ENCODE measurements at places on chromosomes 1 and 21.

- no peak for DNase-seq
These were observed 105.4 kb downstream of the PSMG1 start for GRCh38 chr21:39077876-39078275.

DNA sequence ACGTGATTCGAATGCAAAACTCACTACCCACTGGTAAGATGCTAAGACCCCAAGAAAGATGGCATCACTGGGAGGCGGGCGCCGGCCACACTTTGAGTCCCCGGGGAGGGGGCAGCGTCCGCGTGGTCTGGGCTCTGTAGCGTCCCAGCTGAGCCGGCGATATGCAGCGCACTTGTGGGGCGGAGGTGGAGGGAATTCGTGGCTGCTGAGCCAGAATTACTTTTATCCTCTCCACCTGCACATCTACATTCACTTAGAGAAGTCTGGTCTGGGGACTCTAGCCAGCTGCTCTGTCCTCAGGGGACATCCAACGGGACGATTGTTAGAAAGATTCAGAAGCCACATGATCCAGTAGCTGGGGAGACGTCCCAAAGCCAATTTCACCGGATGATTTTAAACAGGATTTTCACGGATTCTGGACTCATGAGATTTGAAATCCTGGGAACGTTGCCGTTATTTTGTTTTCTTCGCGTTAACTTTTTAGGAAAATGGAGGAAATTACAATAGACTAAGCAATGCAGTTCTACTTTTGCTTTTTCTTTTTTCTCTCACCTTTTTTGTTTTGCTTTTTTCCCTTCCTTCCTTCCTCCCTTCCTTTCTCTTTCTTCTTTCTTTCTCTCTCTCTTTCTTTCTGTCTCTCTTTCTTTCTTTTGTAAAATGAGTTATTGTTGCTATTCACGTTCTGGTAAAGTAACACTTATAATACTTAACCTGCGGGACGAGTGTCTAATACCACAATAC is 1.3 kb downstream of the JAM2 start:
- no peak for DNase-seq

DNA sequence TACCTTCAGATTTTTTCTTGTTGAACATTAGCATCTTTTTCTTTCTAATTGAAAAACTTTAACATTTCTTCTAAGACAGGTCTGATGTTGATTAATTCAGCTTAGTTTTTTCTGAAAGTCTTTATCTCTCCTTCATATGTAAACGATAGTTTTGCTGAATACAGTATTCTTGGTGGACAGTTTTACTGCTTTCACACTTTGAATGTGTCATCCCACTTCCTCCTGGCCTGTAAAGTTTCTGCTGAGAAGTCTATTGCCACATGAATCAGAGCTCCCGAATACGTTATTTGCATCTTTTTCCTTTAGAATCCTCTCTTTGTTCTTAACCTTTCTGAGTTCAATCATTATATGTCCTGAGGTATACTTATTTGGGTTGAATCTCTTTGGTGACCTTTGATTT is 344.2 kb downstream of the OLFM3 start:
- DNase-seq: no peak

DNA sequence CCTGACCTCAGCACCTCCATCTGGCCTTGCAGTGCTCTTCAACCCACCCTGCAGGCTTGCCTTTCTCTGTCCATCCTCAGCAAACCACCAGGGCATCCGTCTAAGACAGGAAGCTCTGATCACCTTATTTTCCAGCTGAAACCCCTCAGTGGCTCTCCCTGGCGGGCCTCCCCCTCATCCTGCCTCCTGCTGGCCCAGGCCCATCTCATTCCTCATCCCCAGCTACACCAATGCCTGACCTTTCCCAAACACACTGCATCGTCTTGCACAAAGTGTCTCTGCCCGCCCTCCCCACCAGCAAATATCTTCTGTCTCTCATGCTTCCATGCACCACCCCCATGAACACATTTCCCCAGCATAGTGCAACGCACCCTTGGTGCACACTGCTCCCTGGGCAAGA is 205.0 kb downstream of the TOMM20 start:
- DNase-seq: no peak

DNA sequence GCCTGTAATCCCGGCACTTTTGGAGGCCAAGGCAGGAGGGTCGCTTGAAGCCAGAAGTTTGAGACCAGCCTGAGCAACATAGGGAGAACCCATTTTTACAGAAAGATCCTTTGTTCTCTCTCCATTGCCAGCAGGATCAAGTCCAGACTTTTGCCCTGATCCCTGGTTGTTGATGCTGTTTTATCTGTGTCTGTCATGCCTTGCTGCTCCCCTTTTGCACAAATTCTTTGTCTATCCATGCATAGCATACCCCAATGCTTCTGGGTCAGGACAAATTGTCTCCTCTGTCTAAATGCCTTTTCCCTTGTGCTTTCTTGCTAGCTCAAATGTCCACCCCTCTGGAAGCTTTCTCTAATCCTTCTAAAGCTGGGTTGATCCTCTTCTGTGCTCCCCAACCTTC is 25.3 kb upstream of the FAAH start:
- DNase-seq: no peak

DNA sequence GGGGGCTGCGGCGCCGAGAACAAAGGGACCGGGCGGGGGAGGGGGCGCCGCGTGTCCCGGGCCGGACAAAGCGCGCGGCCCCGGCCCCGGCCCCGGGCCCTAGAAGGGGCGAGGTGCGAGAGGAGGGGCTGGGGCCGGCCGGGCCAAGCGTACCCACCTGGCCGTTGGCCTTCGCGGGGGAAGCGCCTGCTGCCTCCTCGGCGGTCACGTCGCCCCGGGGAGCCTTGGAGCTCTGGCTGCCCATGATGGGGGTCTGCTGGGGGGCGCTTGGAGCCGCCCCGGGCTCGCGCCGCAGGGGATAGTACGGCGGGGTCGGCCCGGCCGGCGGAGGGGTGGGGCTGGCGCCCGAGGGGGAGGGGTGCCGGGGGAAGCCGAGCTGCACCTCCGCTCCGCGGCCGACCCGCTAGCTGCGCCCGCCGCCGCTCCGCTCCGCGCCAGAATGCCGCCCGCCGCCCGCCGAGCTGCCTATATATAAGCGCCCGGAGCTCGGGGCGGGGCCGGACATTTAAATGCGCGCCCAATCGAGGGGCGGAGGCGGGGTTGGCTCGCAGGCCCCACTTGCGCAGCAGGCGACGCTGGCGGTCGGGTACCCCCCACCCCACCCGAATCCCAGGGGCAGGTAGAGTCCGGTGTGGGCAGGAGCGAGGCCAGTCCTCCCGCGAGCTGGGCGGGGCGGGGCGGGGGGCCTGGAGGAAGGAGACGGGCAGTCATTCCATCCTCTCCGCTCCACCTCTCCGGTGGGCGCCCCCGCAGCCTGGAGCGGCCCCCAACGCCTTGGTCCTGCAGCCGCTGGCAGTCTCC is at the start of gene MARCKSL1:
MARCKSL1 (minus strand) TSS at position 444 of the 801 bp plus-strand sequence; CDS start at position 244, 200 bp downstream.
- peak; percentile 61 for DNase-seq

GRCh38 chr1:22490309-22490708 is 38.7 kb downstream of the ZBTB40 start:
- DNase-seq: no peak

GRCh38 chr1:209737118-209737505 is 18.7 kb upstream of the TRAF3IP3 start:
- DNase-seq: no peak

DNA sequence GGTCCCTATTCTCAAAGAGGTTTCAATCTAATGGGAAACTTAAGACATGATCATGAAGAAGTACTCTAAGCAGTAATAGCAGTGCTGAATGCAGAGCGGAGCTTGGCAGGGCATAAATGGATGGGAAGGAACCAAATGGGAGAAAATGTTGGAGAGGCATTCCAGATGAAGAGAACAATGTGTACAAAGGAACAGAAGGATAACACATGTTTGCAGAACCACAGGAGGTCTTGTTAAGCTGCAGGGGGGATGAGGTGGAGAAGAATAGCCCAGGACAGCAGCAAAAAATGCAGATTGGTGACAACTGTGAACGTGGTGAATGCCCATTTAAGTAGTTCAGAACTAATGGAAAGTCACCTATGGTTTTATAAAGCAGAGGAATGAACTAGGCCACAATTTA is 99.1 kb downstream of the ASTN1 start:
- no peak for DNase-seq

DNA sequence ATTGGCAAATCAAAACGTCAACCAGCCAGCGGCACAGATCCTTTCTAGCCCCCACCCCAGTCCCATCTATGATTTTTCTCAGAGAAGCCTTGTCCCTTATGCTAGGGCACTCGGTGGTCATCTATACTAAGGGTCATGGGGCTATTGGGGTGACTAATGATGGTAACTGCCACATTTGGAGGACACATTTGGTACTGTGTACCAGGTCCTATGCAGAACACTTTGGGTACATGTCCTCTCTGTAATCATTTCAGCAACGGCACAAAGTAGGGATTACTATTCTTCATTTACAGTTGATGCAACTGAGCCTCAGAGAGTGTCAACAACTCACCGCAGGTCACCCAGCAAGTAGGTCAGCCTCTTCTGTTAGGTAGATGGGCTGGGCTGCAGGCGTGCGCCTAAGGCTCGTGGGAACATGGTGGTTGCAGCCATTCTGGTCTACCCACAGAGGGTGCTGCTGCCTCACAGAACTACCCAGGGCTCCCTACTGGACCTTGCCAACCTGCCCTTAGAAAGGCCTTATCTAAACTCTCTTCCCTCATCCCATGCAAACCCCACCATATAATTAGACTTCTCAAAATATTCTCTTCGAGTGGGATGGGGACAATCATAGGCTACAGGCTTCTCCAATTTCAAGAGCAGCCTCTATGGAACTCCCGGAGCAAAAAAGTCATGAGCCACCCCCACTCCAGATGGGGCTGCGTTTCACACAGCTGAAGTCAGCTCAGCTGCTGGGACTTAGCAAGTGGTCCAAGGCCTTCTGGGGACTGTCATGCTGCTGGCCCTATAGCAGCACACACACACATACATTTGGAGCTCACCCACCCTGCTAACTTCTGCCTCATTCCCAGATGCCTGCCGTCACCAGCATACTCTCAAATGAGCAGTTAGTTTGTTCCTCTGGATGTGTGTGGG is 5.8 kb upstream of the SDHB start:
- peak; percentile 25 for DNase-seq

DNA sequence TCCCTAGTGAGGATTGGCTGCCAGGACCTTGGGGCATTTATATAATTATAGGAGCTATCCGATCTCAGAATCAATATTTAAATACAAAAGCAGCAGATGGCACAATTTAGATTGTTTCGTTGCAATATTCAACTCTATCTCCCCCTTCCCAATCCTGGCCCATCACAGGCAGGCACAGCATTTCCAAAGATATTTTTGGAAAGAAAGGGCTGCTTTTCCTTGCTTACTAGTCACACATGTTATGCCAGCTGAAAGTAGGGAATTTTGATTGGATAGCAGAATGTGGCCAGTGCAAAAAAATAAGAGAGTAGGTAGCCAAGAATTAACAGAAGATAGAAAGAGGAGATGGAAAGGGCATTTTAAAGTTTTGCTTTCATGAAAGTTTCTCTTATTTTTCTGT is 37.9 kb downstream of the IL12RB2 start:
- DNase-seq: no peak
